ENCODE measurements at places on chromosomes 5 and 9.

GRCh38 chr5:176774216-176775171 is 35.9 kb upstream of the UNC5A start:
- no peak for DNase-seq

- DNase-seq = no peak
These were observed 23.2 kb downstream of the EGR1 start for GRCh38 chr5:138488481-138488945.

GRCh38 chr9:16726718-16727451 is 143.6 kb downstream of the BNC2 start:
- no peak for DNase-seq

DNA sequence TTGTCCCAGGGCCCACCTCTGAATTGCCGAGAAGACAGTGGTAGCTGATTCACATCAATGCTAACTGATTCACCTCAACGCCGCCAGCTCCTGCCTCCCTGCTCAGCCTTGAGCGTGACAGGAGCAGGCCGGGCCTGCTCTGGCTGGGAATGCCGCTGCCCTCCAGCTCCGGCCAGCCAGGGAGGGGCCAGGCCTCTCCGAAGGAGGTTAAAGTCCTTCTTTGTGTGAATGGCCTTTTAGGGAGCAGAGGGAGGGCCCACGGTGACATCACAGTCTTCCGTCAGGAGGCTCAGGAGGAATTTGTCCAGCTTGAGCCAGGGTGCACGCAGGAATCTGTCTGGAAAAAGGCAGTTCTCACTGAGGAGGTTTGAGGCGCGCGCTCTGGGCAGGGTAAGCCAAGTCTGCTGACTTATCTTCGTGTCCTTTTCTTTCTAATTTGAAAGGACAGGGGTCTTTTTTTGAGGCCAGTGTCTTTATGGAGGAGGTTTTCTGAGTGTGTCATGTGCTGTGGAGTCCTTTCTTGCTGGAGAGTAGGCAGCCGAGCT is 82.7 kb downstream of the C9orf152 start:
- DNase-seq = no peak

DNA sequence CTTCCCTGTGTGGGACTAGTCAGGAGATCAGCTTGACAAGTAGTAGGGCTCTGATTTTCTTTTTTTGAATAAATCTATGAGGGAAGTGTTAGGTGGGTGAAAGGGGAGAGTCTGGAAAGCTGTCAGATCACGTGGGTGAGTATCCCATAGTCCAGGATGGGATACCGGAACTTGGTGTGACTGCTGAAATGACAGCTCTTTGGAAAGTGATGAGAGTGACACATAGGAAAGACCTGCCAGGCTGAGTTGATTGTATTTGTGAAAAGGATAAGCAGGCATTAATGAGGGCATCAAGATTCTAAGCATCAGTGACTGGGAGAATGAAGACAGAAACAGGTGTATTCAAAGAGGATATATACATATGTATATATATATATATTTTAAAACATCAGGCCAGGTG is 35.6 kb downstream of the ACTBL2 start:
- DNase-seq = no peak

DNA sequence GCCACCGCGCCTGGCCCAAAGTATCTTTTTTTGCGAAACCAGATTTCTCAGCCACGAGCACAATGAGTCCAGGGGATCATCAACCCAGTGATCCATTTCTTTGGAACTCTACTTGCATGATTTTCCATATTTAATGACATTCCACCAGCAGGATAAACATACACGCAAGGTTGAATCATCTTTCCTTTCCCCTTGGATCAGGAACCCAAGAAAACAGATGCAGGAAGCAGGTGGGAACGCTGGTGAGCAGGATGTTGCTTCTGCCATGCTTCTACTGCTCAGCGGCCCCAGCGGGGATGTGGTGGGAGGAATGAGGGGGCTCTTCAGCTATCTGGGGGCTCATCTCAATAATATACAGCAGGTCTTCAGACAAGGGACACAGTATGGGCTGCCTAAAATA is 118.2 kb downstream of the SEC61B start:
- DNase-seq = no peak

- no peak for DNase-seq
These were observed 52.9 kb upstream of the DHFR start for GRCh38 chr5:80707645-80708044.

DNA sequence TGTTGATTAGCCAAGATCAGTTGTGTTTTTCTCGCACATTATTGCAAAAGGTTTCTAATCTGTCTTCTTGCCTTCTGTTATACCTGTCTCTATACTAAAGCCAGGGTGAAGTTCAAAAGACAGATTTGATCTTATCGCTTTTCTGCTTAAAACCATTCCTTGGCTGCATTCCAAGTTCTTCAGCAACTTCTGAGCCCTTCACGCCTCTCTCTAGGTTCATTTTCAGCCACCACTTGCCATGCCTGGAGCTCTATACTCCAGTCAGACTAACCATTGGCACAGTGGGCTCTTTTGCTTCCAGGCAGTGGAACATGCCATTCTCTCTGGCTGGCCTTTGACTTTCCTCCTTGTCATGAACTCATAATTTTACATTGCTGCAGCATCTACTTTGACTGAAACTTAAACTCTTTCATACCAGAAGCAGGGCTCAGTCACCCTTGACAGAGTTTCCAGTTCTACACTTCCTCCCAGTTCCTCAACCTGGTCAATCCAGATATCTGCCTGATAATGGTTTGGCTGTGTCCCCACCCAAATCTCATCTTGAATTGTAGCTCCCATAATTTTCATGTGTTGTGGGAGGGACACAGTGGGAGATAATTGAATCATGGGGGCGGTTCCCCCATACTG is 114.4 kb downstream of the SLC12A2 start:
- no peak for DNase-seq

DNA sequence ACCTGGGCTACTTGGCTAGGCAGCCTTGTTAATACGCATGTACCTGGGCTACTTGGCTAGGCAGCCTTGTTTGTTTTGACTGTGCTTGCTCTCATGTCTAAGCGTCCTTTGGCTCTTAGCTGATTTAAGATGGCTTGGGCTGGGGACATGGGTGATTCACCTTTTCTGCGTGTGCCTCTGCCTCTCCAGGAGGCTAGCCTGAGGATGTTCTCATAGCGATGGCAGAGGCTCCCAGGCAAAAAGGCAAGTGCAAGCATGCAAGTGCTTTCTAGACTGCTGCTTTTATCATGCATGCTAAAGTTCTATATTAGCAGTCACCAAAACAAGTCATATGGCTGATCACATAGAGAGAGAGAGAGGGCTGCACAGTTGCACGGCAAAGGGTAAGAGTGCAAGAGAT is 300.5 kb downstream of the IRX1 start:
- no peak for DNase-seq

DNA sequence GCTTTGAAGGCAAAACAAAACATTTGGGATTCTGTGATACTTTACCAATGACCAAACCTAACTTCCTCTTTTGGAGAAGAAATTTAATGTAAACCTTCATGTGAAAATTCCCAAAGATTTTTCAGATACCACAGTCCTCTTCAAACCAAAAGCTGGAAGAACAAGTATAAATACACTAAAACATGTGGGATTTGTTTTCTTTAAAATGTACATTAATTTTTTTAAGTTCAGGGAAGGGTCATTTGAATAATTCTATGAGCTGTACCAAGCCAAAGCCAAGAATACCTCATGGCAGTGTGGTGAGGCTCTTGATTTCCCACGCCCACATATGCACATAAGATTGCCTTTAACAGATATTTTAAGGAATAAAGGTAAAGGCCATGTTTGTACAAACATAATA is 28.4 kb upstream of the ITGA1 start:
- DNase-seq = no peak

- DNase-seq = no peak
These were observed 42.3 kb upstream of the SMAD5 start for GRCh38 chr5:136090319-136090718.

DNA sequence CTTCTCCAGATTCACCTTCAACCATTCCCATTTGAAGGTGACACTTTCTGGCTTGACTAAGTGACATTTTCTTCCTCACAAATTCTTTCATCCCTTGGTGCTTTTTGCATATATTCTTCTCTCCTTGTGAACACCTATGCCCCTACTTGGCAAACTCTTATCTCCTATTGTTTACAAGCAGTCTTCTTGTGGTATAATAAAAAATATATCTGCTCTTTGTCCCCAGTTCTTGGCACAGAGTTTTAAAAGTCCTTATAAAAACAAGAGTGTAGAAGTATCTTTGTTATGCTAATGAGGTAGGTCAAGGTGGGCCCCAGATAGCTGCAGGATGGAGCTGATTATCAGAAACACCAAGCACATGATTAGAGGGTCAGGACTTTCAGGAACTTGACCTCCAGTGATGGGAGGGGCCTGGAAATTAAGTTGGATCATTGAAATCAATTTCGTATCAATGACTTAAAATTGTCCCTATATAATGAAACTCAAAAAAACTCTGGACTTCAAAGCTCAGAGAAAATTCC is 38.0 kb downstream of the TMEM161B start:
- DNase-seq = no peak

DNA sequence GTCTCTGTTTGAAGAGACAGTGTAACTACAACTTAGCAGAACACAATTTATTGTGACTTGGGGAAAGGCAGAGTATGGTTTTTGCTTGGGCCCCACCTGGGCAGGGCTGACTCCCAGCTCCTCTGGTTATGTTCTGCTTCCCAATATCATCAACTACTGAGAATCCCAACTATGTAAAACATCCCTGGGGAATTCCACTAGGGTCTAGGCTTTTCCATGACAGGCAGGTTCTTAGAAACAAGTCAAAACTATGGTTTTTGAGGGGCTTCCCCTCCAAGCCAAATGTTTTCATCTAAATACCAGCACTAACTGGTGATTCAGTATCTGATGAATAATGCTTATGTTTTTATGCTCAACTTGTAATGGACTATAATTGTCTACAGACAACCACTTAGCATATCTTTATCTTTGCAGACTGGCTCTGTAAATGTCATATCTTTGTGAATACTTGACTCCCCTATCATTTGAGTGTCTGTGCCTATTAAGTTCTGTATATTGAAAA is 409.5 kb downstream of the PDE4D start:
- DNase-seq = no peak

DNA sequence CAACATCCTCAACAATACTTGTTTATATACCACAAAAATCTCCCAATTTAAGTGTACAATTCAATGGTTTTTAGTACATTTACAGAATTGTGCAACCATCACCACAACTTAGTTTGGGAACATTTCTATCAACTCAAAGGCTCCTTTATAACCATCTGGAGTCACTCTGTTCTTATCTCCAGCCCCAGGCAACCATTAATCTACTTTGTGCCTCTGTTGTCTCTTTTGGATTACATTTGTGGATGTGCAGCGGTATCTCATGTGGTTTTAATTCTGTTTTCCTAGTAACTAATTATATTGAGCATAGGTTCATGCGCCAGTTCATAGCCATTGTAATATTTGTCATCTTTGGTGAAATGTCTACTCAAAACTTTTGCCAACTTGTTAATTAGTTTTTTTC is 14.4 kb downstream of the ADAMTS19 start:
- DNase-seq = no peak

- DNase-seq = no peak
These were observed 124.1 kb downstream of the PRDM9 start for GRCh38 chr5:23631302-23632045.

- no peak for DNase-seq
These were observed 106.1 kb downstream of the UBE2R2 start for GRCh38 chr9:33923079-33923478.

- DNase-seq = no peak
These were observed 19.3 kb upstream of the PIP5K1B start for GRCh38 chr9:68685770-68686169.

DNA sequence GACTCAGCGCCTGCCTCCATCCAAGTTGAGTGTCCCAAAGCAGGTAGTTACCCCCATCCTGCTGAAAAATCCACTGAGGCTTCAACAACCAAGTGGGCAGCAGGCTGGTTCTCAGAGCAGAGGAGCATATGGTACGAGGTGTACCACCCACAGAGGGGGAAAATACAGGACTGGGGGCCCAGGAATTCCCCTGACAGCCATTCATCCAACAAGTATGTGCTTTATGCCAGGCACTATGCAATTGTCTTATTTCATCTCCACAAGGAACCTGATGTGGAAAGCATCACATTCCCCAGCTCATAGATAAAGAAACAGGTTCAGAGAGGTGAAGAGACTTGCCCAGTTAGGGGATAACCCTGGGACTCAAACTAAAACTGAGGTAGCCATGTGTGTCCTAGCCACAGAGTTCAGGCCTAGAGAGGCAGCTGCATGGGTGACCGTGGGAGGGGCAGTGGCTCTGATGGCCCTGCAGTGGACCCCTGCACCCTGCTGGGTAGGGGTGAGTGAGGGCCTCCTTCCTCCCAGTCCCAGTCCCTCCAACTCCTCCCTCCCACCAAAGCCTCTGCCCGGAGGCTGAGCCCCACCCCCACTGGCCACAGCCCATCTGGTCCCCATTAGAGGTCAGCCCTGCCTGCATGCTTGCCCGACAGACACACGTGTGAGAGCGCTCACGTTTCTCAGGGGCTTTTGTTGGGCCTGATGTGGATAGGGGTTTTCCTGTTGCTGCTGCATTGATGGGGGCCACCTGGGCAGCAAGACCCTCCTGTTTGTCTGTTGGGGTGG is 11.5 kb downstream of the PDLIM4 start:
- DNase-seq = no peak

- DNase-seq = no peak
These were observed 71.8 kb upstream of the NFIL3 start for GRCh38 chr9:91495450-91495849.

- DNase-seq = no peak
These were observed 133.4 kb downstream of the SEMA6A start for GRCh38 chr5:116441223-116441622.

DNA sequence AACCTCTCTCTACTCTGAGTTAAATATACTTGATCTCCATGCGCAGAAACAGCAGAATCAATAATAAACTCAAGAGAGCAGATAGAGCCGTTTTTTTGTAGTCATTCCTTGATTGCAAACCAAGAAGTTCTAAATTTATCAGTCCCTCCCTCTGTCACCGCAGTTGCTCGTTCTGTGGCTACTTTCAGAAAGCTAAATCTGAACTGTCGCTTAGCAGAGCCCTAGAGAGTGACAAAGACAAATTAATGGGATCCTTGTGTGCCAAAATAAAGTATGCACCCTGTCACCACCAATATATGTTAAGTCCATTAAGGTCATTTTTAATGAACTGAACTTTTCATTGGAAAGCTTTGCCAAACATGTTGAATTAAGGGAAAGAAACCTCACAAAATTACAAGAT is 218.3 kb downstream of the ADAMTSL1 start:
- DNase-seq = no peak

- no peak for DNase-seq
These were observed 169.9 kb downstream of the FER start for GRCh38 chr5:108917596-108917995.

DNA sequence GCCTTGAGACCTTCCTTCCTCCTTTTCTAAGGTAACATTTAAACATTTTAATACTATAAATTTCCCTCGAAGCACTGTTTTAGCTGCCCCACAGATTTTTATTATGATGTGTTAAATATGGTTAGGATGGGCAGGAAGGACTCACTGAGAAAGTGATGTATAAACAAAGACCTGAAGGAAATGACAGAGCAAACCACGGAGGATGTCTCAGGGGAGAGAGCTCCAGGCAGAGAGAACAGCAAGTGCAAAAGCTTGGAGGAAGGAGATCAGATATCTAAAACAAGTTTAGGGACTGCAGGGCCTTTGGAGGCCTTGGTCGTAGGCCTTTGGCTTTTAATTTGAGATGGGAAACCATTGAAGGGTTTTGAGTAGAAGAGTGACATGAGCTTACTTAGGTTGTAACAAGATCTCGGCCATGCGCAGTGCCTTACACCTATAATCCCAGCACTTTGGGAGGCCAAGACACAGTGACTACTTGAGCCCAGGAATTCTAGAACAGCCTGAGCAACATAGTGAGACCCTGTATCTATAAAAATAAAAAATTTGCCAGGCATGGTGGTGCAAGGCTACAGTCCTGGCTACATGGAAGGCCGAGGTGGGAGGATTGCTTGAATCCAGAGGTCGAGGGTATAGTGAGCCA is 35.5 kb upstream of the LRRTM2 start:
- DNase-seq = no peak

GRCh38 chr9:111178331-111179055 is 140.2 kb upstream of the LPAR1 start:
- DNase-seq = no peak

Measured in GM12892 (cell line).